NCI-H446 (cell line): ENCODE measurements at places on chromosomes 2 and 18.
A peak's percentile ranks its signal among the peaks of the same experiment; 100 is the strongest.

GRCh38 chr18:51017140-51017879, 12.7 kb upstream of the SMAD4 start:
- no peak for DNase-seq

DNA sequence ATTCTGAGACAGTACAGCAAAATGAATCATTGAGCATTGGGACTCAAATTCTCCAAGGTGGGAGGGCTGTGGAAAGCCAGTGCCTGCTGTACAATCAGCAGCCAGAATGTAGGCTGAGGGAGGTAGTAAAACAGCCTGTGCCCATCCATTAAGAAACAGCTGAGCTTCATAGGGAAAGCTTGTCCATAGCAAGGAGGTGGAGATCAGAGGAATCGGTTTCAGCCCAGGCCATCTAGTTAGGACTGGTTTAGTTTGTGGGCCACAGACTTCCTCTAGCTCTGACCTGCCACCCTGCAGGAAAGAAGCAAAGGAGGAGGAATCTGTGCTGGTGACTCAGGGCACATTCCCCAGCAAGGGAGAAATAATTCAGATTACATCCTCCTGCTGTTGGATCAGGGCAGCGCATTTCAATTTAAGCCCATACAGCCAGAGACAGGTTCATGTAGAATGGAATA, 333.4 kb downstream of the SETBP1 start:
- DNase-seq: peak; percentile 4

DNA sequence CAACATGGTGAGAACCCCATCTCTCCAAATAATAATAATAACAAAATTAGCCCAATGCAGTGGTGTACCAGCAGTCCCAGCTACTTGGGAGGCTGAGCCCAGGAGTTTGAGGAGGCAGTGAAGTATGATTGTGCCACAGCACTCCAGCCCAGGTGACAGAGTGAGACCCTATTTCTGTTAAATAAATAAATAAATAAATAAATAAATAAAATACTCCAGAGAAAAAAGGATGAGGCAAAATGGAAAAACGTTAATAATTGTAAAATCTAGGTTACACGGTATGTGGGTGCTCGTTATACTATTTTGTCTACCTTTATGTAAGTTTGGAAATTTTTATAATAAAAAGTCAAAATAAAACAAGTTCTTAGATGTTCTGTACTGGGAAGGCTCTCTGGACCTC, 8.6 kb upstream of the EMX1 start:
- DNase-seq: no peak

- DNase-seq: no peak
These were observed 52.1 kb upstream of the FOSL2 start for GRCh38 chr2:28340312-28341202.

GRCh38 chr2:68726608-68727367, 7.8 kb upstream of the ARHGAP25 start:
- DNase-seq: no peak

GRCh38 chr2:206832873-206833272, 67.5 kb downstream of the FASTKD2 start:
- no peak for DNase-seq

- DNase-seq: no peak
These were observed 1.7 kb upstream of the LDLRAD4 start for GRCh38 chr18:13216711-13217465.

DNA sequence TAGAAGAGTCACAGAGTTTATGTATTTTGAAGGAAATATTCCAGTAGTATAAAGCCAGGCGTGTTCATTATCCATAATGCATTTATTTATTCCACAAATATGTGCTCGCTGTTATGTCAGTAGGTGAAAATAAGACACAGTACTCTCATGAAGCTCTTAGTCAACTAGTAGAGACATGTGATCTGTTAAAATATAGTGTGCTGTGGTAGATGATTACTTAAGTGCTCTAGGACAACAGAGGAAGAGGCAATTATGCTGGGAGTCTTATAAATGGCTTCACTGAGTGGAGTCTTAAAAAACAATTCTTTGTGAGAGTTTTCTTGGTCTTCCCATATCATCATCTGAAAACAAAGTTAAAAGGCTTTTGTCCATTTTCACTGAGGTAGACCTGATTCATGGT, 457.3 kb downstream of the XIRP2 start:
- no peak for DNase-seq

GRCh38 chr18:39675368-39675767, 2109.8 kb upstream of the CELF4 start:
- DNase-seq: no peak

GRCh38 chr18:26768385-26768784, 97.1 kb downstream of the AQP4 start:
- no peak for DNase-seq

GRCh38 chr2:240596491-240596931, 10.0 kb downstream of the CAPN10 start:
- peak; percentile 43 for DNase-seq

DNA sequence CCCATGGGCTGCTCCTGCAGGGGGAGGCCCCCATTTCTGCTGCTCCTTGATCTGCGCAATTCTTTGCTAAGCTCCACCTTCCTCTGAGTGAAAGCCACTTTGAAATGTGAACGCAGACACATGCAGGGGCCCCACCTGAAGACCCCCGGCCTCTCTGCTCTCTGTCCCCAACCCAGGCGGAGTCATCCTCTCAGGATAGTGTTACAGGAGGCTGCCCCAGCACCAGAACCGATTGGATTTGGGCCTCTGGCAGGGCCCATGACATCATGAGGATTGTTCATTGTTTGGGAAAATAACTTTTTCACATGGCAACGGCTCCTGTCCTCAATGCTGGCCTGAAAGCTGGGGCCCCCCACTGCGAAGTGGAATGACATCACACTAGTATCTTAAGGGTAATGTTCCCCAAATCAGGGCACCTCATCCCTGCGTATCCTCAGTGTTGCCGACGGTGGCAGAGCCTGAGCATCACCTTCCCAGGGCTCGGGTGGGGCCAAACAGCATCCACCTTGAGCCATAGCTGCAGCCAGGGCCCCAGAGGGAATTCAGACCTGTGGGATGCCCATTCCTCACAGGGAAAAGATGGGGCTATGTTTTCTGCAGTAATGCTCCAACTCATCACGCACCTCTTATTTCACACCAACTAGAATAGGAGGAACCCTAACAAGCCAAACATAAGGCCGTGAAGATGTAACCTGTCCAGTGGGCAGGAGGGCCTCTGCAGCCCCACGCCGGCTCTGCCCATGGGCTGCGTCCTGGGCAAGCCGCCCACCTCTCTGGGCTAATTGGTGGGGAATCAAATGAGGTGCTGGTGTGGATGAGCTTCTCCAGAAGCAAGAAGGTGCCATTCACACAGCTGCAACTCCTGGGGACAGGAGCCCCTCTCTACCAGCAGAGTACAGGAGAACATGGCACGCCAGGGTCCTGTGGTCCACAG, 2.7 kb upstream of the ERFE start:
- DNase-seq: no peak
